ENCODE measurements at places on chromosomes 1 and 21.

DNA sequence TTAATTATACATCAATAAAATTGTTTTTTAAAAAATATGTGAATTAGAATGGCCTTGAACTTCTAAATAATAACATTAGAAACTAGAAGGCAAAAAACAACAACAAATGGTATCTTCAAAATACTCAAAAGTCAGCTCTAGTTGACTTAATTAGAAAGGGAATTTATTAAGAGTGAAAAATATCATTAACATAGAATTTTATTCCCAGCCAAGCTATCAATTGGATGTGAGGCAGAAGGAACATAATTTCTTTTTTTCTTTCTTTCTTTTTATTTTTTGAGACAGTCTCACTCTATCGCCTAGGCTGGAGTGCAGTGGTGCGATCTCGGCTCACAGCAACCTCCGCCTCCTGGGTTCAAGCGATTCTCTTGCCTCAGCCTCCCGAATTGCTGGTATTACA, 51.2 kb upstream of the CAPZB start:
- DNase-seq: no peak

DNA sequence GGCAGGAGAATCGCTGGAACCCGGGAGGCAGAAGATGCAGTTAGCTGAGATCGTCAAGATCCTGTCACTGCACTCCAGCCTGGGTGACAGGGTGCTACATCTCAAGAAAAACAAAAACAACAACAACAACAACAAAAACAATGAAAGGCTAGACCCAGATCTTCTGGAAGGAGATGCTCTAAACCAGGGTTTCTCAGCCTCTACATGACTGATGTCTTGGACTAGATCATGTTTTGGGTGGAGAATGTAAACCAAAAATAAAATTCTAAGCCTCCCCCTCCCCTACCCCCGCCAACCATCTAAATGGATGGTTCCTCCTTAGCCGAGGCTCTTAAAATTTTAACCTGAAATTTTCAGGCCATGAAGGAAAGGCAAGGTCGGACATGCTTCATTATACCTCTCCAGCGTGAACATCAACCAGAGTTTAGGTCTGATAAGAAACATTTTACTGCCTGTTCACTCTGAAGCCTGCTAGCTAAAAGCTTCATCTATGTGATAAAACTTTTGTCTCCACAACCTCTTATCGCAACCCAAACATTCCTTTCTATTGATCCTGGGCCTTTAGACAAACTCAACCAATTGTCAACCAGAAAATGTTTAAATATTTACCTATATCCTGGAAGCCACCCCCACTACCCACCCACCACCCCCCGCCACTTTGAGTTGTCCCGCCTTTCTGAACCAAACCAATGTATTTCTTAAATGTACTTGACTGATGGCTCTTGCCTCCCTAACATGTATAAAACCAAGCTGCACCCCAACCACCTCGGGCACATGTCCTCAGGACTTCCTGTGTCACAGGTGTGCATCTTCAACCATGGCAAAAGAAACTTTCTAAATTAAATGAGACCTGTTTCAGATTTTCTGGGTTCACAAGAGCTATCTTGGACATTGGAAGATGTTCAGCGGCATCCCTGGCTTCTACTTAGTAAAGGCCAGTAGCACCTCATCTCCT, 1.9 kb upstream of the CAPN2 start:
- no peak for DNase-seq

DNA sequence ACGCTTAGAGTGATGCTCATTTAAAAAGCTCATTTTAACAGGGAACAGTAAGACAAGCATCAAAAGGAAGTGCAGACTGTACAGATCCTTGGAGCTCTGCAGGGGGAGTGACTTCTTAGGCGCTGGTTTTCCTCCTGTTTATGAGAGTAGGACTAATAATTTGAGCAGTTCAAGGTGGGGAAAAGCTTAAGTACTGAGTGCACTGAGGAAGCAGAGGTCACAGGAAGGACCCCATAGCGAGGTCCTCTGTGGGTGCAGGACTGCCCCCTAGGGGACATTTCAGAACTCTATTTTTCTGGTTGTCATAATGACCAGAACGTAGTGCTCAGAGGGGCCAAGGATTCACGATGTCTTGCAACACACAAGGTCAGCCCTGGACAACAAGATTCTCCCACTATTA, 112.1 kb downstream of the HLCS start:
- DNase-seq: peak; percentile 68

- DNase-seq: no peak
These were observed 46.3 kb upstream of the SMYD2 start for GRCh38 chr1:214234635-214235025.

DNA sequence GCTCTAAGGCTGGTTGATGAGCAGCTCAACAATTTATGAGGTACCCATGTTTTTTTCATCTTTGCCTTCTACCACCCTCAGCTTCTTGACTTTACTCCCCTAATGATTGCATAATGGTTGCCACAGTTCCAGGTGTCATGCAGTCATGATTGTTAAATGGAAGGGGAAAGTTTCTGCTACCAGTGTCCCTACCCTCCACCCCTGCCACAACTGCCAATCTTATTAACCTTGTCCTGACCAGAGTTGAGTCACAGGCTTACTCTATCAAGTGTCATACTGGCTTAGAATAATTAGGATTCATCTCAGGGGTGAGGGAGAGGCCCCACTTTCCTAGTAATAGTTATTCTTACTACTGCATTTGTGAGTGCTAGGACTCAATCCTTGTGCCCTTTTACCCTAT, 7.9 kb upstream of the FUBP1 start:
- DNase-seq: no peak

DNA sequence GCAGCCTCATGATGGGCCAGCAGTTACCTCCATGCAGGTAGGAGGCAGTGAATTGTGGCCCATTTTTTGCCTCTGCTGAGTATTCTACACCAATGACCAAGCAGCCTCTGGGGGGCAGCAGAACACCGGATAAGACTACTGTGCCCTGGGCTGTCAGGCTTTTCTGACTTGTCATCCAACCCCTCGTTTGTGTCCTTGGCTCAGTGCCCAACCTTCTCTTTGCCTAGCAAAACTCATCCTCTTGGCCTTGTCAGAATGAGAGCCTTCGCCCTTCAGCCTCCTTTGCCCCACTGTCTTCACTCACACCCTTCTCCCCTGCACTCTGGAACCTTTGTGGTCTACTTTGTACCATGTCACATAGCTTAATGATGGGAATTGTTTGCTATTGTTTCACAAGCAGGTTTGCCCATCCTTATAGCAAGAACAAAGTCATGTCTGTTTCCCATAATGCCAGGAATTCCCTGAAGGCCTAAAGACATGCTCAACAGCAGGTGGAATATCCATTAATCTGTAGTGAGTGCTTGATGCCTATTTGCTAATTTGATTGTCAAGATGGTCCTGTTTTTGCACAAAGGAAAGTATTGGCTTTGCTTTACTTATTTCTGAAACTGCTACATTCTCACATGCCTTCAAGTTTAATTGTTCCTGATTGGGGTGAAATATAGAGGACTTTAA, 255.9 kb downstream of the HHAT start:
- DNase-seq: peak; percentile 97

- DNase-seq: no peak
These were observed 75.9 kb downstream of the LRRC8C start for GRCh38 chr1:89708751-89709375.

DNA sequence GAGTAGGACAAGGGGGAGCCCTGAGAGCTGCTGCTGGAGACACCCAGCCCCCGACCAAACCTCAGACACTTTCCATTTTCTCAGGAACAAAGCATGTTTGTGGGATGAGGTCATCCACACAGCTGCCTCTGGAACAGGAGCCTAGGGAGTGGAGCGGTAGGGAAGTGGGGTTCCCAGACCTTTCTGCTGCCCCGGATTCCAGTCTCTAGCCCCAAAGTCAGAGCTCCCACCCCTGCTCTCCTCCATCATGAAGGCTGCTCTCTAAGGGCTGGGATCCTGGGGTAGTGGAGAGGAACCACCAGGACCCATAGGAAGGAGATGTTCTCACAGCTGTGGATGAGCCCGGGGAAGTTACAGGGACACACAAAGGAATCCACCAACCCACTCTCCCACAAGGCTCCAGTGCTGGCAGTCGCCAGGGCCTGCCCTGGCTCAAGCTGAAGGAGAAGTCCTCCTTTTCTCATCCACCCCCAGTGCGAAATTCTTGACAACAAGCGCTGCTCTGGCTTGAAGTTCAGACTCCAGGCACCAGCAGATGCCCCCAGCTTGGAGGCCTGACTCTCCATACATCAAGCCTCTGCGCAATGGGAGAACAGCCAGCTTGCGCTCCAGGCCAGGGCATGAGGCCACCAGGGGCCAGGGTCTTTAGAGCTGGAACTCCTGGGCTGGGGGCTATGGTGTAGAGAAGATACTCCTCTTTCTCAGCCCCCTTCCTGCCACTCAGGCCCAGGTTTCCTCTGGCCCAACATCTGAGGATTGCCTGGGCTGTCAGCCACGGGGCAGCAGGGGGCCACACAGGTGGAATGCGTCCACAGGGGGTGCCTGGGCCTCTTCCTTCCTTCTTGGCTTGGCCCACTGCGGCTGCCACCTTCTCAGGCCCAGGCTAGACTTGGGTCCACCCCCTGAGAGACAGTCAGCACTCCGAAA, 4.5 kb downstream of the FHL3 start:
- DNase-seq: no peak

DNA sequence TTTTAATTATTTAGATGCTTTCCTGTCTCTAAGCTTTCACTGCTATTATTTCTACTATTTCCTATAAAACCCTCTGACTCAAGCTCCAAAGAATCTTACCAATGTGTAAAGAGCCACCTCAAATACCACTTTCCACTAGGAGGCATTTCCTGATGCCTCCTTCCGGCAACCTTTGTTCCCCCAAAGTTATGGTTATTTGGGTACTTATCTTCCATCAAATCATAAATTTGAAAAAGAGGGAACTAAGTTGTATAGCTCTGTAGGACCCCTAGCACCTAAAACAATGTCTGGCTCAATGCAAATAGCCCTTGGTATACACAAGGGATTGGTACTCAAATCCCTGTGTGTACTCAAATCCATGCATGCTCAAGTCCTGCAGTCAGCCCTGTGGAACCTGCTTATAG, 79.6 kb downstream of the NME7 start:
- no peak for DNase-seq

- no peak for DNase-seq
These were observed 11.4 kb downstream of the SMYD2 start for GRCh38 chr1:214292322-214292721.

GRCh38 chr1:85624361-85624760, 43.8 kb downstream of the CCN1 start:
- DNase-seq: no peak

DNA sequence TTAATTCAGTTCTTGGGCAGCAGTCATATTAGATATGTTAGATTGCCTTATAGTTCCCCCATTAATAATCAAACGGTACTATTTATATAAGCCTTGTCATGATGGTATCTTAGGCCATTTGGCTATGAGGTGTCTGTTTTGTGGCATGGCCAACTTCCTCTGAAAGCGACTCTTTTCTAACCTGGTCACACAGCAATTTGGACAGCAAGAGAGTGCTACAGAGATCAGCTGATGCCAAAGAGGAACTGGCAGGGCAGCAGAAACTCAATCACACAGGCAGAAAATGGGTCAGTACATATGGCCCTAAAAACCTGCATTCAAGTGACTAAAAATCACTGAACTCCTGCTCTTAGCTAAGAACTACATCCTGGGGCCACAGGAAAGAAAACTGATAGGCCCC, 13.4 kb upstream of the MUTYH start:
- no peak for DNase-seq

DNA sequence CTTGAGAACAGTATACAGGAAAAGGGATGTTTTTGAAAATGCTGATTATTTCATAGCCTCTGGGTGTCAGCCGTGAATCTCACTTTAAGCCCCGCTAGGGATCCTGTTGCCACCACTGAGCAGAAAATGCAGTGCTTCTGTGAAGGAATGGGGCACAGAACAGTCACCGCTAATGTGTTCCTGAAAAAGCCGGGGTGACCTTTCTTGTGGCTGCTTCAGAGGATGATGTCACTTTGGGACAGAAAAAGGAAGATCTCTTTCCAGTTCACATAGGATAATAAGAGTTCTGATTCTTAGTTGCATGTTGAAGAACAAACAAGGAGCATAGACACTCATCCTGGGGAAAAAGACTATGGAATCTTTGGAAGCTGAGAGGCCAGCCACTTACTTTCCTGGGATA, 349.6 kb downstream of the DISC1 start:
- no peak for DNase-seq

GRCh38 chr1:244854166-244854565, 10.2 kb downstream of the HNRNPU start:
- no peak for DNase-seq

- DNase-seq: no peak
These were observed 97.2 kb downstream of the PCBP3 start for GRCh38 chr21:45740491-45741357.

Data from BE2C (cell line).